ENCODE measurements at places on chromosomes 12 and 14. TPM values are rescaled to one million over a fixed set of nuclear protein-coding genes. Genes with fewer than 3 reads are reported as not detected.
A peak's percentile ranks its signal among the peaks of the same experiment; 100 is the strongest.

DNA sequence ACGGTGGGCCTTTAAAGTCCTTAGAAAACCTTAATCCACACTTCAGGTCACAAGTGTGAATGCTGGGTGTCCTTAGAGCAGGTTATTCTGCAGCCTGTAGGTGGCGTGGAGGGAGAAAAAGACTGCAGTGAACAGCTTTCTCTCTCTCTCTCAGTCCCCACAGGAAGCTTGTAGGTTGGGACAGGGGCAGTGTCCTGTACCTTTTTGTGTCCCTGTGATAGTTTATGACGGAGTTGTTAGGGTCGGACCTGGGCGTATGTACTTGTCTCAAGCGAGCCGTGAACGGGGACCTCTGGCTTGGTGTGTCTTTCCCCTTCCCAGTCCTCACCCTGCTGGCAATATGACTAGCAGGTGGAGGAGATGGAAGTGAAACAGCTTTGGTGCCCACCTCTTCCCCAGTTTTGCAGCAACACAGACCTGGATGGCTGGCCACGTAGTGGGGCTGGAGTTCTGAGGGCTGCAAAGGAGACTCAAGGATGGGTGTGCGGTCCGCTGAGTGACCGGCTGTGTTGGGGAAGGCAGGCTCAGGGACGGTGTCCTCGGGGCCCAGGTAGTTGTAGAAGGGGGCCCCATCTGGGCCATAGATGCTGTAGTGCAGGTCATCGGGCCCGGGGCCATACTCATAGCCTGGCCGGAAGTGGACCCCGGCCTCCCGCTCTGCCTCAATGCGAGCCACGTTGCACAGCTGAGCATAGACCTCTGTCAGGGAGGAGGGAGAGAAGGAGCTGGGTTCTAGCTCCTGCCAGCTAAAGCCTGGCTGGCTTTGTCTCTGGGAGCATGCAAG is 8.9 kb downstream of the ISCA2 start:
- peak; percentile 28 for DNase-seq

The KLRK1 gene
- not detected for total RNA-seq

The OR4Q3 gene
- total RNA-seq = not detected

The TECPR2 gene
- 2.4 TPM for total RNA-seq

The DCAF5 gene
- 3.9 TPM for total RNA-seq

DNA sequence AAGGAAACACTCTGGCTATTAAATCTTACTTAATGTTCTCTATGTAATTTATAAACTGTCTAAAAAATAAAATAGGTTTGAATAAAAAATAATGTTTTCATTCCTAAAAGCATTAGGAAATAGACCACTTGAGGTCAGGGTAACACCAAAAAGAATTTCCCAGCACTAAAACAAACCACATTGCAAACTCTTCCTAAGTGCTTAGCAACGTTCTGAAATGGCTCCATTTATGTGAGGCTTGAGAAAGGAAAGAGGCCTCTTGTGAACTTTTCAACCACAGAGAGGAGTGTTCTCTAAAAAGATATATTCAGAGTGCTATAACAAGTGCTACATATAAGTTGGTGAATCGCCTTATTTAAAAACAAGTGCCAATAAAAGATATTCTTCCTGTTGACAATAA is 42.7 kb downstream of the ALX1 start:
- no peak for DNase-seq

GRCh38 chr12:12807970-12808702 is 5.0 kb upstream of the DDX47 start:
- no peak for DNase-seq

DNA sequence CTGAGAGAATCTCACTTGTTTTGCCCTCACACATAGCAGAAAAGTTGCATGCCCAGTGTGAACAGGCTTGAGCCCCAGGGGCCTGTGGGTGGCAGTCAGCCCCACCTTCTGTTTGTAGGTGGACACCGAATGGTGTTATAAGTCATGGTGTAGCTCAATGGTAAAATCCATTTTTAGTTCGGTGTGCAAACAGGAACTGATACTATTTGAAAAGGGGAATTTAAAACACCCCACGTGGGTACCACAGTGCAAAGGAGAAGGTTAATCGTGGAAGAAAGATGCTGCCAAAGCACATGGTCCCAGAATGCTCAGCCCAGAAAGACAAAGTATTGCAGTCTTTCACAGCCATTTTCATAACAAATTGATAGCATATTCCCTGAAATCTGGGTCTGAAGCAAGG is 71.8 kb upstream of the GZMB start:
- no peak for DNase-seq

DNA sequence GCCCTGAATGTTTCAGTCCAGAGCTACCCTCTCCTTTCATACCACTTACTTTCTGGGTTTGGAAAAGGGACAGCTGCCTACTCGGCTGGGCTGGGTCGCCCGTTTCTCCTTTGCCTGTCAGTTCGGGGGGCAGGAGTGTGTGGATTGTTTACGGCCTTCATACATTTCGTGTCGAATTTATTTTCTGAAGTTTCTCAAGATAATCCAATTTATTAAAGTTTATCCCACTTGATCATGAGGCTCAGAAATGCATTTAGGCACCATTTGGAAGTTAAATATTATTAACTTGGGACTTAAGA is 608 bp downstream of the ZNF410 start:
- DNase-seq = no peak

DNA sequence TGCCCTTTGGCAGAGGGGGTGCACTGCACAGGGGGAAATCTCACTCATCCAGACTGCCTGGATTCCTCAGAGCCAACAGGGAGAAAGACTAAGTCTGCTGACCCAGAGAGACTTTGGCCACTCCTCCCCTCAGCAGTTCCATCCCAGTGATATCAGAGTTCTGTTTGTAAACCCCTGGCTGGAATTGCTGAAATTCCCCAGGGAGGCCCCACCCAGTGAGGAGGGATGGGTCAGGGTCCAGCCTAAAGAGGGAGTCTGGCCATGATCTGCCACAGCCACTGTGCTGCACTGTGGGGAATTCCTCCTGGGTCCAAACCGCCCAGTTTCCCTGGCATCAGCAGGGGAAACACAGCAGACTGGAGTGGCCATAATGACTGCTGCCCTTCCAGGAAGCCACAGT is 54.9 kb upstream of the USP15 start:
- DNase-seq = no peak

- DNase-seq = no peak
These were observed 272.5 kb downstream of the SLC15A4 start for GRCh38 chr12:128551266-128551665.

The CATSPERB gene
- not detected for total RNA-seq

The POTEG gene
- not detected for total RNA-seq

DNA sequence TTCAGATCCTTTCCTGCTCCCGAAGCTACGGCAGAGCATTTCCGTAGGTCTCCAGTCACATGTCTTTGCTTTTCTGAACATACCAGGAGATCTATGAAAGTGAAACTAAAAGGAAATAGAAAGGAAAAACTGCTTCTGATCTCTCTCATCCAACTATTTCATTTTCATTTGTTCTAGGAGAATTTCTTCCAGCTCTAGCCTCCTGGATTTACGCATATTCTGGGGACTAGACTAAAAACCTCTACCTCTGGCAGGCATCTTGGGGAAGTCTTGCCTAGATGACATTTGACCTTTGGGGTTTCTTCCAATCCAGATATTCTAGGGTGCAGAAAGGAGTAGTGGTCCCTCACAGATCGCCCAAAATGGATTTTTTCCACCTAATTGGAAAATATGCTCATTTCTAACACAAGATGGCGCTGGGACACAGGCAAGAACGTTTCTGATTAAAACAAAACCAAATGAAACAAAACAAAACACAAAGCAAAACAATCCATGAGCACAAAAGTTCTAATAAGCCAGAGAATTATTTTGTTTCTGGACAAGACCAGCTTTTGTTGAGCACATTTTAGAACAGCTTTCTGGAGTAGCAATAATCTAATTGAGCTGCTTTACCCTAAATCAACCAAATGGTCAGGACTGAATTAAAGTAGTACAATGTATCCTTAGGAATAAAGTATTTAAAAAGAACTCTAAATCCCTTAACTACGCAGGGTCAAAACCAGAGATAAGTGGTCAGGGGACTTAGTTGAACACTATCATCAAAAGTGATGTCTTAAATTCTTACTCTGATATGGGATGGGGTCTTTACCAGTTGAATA is 12.3 kb upstream of the PARP11 start:
- no peak for DNase-seq

DNA sequence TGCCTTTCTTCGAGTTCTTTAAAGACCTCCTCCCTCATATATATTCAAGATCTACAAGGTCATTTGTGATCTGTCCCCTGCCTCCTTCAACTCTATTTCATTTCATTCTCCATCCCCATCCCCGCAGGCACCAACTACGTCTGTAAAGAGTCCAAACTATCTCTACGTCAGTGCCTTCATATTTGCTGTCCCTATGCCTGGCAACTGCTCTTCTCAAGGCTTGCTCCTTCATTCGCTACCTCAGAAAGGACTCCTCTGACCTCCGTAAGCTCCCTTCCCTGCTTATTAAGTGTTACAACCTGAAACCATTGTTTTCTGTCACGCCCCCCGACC is 650 bp downstream of the LLPH start:
- DNase-seq = peak; percentile 15

DNA sequence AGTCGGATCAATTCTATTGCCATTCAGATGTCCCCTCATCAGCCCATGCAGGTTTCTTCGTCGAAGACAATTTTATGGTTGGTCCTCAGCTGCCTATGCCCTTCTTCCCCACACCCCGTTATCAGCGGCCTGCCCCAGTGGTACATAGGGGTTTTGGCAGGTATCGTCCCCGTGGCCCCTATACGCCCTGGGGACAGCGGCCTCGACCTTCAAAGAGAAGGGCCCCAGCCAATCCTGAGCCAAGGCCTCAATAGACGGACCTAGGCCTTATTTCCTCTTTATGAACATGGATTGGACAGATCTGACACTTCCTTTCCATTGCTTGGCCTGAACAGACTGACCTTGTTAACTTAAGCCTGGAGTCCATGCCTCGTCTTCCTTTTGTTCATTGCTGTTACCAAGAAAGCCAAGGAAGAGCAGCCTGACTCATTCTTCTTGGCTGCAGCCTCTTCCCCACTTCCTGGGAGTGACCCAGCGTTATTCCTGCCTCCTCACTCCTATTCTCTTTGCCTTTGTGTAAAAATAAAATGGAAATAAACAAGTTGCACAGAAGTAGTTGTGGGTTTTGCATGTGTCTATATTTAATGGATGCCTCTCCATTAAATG is 156.5 kb upstream of the AMIGO2 start:
- peak; percentile 93 for DNase-seq

DNA sequence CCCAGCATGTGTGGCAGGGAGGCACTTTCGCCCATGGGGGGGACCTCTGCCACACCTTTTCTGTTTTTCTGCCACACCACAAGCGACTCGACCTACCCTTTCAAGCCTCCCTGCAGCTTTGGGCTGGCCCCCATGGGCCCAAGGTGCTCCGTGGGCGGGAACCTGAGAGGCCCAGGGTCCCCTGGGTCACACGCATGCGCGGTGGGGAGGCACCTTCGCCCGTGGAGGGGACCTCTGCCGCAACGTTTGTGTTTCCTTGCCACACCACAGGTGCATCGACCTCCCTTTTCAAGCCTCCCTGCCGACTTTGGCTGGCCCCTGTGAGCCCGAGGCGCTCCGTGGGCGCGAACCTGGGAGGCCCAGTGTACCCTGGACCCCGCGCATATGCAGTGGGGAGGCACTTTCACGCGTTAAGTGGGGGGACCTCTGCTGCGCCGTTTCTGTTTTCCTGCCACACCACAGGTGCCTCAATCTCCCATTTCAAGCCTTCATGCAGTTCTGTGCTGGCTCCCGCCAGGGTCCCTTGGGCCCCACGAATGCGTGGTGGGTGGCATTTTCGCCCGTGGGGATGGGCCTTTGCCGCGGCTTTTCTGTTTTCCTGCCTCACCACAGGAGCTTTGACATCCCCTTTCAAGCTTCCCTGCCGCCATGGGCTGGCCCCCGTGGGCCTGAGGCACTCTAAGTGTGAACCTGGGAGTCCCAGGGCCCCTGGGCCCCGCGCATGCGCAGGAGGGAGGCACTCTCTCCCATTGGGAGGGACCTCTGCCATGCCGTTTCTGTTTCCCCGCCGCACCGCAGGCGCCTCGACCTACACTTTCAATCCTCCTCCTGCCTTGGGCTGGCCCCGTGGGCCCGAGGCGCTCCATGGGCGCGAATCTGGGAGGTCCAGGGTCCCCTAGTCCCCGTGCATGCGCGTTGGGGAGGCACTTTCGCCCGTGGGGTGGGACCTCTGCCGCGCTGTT is 332.2 kb downstream of the ALG10 start:
- no peak for DNase-seq

GRCh38 chr12:3107071-3107583 is 29.9 kb downstream of the TSPAN9 start:
- peak; percentile 60 for DNase-seq

The ZCCHC8 gene
- total RNA-seq = 30.2 TPM

GRCh38 chr14:21088687-21089086 is 9.8 kb downstream of the ZNF219 start:
- DNase-seq = no peak

GRCh38 chr14:33375786-33376185 is 437.1 kb downstream of the NPAS3 start:
- DNase-seq = peak; percentile 3

- DNase-seq = no peak
These were observed 20.2 kb downstream of the RDH12 start for GRCh38 chr14:67721875-67722274.

GRCh38 chr12:13011098-13011497 is 11.0 kb upstream of the HEBP1 start:
- DNase-seq = no peak

The ACRBP gene
- not detected for total RNA-seq

GRCh38 chr14:100320157-100320856 is 2.8 kb upstream of the SLC25A47 start:
- no peak for DNase-seq

The YLPM1 gene
- total RNA-seq = 11.1 TPM

GRCh38 chr14:64303471-64303917 is 9.3 kb upstream of the ESR2 start:
- DNase-seq = peak; percentile 57

- DNase-seq = peak; percentile 67
These were observed 44.5 kb downstream of the ASCL4 start for GRCh38 chr12:107818984-107819383.

DNA sequence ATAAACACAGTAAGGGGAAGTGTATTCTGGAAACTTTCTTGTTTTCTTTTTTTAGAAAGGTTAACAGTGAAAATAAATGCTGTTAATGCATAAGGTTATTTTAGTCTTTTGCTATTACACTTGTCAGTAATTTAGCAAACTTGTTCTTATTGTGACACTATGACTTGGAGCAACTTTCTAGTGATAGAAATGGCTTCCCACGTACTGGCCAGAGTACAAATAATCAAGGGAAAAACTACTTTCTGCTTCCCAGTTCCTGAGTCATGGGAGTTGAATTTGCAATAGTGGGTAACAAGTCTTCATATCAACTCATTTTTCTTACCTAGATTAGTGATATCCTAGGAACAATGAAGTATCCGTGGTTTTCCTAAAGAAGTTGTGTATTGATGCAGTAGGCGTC is 1072.3 kb downstream of the FLRT2 start:
- no peak for DNase-seq

DNA sequence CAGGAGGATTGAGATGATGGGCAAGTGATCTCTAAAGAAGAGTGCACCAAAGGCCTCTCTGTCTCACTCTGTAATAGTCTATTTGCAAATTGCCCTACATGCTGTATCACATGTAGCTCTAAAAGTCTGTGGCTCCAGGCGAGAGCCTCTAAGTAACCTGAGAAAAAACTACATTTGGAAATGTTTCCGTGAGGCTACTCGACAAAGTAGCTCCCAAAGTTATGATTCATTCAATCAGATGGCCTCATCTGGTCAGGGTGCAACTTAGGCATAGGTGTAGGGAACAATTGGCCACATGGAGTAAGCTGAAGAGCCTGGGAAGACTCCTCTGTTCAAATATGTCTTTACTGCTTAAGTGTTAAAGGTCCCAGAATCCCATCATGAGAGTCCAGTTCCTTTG is 155.4 kb upstream of the PLEKHG7 start:
- no peak for DNase-seq

The FOXM1 gene
- total RNA-seq = 32.9 TPM

- DNase-seq = no peak
These were observed 32.6 kb downstream of the COCH start for GRCh38 chr14:30906752-30907658.

All from A172 (cell line).